Ovary (tissue), 10 donors: ENCODE measurements at places on chromosomes 1 and 21. TPM values are rescaled to one million over a fixed set of nuclear protein-coding genes. Genes with fewer than 3 reads are reported as not detected.

CELF3 gene
- total RNA-seq, result not detected

DNA sequence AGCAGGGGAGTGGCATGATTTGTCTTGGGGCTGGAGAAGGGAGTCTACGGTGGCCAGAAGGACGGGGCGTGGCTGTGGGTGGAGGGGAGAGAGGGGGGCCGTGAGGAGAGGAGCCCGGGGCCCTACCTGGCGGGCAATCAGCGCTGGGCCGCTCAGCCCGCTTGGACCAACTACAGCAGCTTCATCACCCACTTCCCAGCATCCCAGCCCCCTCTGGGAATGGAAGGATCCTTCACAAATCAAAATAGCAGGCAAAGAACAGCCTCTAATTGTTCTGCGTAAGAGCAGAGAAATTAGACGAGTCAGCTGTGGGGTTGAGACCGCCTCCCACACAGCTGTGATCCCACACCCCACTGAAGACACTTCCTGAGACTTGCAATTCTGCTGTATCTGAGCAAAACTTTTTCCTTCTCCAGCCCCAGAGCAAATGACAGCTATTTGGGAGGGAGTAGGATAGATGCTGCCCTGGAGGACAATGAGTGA lies 43.5 kb downstream of the OPRD1 start:
- no peaks in the 10 kb centered on the region for H3K27me3 ChIP-seq
- no peak overlapping the region for H3K27ac ChIP-seq
- no peak for DNase-seq

HSD11B1 gene
- 98.8 TPM for total RNA-seq

ICOSLG gene
- total RNA-seq, result 1.6 TPM

DNA sequence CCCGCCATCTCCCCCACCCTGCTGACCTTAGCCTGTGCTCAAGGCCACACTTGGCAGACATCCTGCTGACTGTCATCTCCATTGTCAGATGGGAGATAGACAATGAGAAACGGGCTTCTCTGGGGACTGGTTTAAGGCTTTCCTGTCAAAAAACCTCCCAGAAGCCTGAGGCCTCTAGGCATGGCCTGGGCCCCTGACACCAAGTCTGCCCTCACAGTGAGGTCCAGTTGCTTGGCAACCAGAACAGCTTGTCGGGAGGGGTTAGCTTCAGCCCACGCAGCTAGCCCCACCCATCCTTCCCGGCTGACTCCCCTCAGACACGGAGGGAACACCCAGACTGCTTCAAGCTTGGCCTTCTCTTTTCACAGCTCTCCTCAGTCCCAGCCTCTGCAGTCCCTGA lies 11.0 kb downstream of the PLEKHA6 start:
- H3K27me3 ChIP-seq, result no peaks in the 10 kb centered on the region
- peaks cover 15% of the 10 kb centered on the region for H3K4me1 ChIP-seq
- H3K36me3 ChIP-seq, result no peaks in the 10 kb centered on the region
- DNase-seq, result peak; percentile 90

DNA sequence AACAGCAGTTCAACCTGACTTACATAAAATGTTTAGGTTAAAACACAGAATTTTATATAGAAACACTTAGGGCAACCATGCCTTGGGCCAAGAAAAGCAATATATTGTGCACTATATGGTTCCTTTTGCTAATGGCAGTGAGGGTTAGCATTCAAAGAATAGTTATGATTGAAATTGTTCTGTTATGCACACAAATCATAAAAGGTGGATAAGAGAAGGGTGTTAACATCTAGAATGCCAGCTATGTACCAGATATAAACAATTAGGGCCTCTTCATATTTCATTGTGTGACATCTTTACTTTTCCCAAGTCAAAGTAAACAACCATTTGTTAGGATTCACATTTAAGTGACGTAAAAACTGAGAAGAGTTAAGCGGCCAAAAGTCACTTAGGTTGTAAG lies 308.0 kb upstream of the B3GALT2 start:
- no peak overlapping the region for H3K27ac ChIP-seq
- no peak overlapping the region for H3K4me3 ChIP-seq
- no peaks in the 10 kb centered on the region for H3K4me1 ChIP-seq
- H3K27me3 ChIP-seq, result no peaks in the 10 kb centered on the region
- no peak for DNase-seq
- no peaks in the 10 kb centered on the region for H3K36me3 ChIP-seq

DNA sequence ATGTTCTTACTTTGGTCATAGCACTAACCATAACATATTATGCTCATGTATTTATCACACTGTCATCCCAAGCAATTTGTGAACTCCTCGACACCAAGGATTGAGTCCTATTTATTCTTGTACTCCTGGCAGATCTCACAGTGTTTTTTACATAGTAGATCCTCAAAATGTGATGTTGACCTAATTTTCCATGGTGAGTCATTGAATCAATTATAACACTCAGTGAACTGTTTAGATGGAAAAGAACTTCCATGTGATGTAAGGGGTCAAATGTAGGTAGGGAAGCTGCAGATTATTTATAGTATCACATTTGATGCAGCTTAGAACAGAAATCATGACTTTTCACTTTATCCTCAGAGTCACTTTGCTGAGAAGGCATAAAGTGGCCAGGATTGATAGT lies 281.9 kb upstream of the ADAMTS5 start:
- no peak for DNase-seq
- H3K36me3 ChIP-seq, result no peaks in the 10 kb centered on the region
- no peak overlapping the region for H3K4me3 ChIP-seq

DNA sequence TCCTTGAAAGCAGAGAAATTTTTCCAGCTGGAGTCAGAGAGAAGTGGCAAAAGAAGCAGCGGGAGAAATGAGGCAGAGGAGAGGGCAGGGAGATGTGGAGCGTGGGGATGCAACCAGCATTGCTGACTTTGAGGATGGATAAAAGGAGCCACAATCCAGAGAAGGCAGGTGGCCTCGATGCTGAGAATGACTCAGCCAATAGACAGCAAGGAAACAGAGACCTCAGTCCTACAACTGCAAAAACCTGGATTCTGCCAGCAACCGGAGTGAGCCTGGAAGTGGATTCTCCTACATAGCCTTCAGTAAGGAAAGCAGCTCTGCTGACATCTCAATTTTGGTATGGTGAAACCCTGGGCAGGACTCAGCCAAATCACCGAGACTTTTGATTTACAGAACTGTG lies 128.9 kb upstream of the ATP1B1 start:
- H3K4me1 ChIP-seq, result peaks cover 3% of the 10 kb centered on the region
- no peak overlapping the region for H3K27ac ChIP-seq
- H3K36me3 ChIP-seq, result no peaks in the 10 kb centered on the region
- no peaks in the 10 kb centered on the region for H3K27me3 ChIP-seq
- no peak for DNase-seq

- H3K36me3 ChIP-seq, result no peaks in the 10 kb centered on the region
- H3K27ac ChIP-seq, result no peak overlapping the region
- DNase-seq, result no peak
- no peaks in the 10 kb centered on the region for H3K4me1 ChIP-seq
- H3K4me3 ChIP-seq, result no peak overlapping the region
- no peaks in the 10 kb centered on the region for H3K27me3 ChIP-seq
Observed at GRCh38 chr1:207628776-207629175, 16.2 kb upstream of the CR1L start.

PIGC gene
- 25.1 TPM for total RNA-seq

GRCh38 chr1:14590411-14591180 lies 7.9 kb upstream of the KAZN start:
- no peak for DNase-seq
- H3K27me3 ChIP-seq, result no peaks in the 10 kb centered on the region
- H3K4me1 ChIP-seq, result no peaks in the 10 kb centered on the region
- H3K4me3 ChIP-seq, result no peak overlapping the region
- no peaks in the 10 kb centered on the region for H3K36me3 ChIP-seq

PGBD5 gene
- 2.6 TPM for total RNA-seq

- H3K4me1 ChIP-seq, result peaks cover 7% of the 10 kb centered on the region
- no peaks in the 10 kb centered on the region for H3K36me3 ChIP-seq
- no peak overlapping the region for H3K27ac ChIP-seq
- H3K27me3 ChIP-seq, result no peaks in the 10 kb centered on the region
Observed at GRCh38 chr1:39688706-39689105, 2.5 kb downstream of the HPCAL4 start.

CR1L gene
- total RNA-seq, result 0.92 TPM

DNA sequence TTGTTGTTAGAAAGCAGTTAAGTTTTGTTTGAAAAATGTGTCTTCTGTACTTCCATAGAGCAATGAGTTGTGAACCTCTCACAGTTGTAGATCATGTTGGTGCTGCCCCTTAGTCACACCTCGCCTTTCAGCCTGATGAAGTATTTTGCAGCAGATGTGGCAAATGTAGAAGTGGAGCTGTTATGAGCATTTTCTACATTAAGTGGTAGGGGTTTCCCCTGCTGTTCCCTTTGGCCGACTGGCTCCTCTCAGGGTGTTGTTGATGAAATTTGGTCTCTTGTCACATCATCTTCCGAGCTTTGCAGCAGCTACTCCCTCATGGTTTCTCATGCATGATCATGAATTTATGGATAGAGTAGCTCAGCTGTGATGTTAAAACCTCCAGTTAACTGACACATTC lies 33.6 kb upstream of the DENND1B start:
- DNase-seq, result no peak
- no peak overlapping the region for H3K27ac ChIP-seq
- no peaks in the 10 kb centered on the region for H3K36me3 ChIP-seq
- no peak overlapping the region for H3K4me3 ChIP-seq
- no peaks in the 10 kb centered on the region for H3K27me3 ChIP-seq

DNA sequence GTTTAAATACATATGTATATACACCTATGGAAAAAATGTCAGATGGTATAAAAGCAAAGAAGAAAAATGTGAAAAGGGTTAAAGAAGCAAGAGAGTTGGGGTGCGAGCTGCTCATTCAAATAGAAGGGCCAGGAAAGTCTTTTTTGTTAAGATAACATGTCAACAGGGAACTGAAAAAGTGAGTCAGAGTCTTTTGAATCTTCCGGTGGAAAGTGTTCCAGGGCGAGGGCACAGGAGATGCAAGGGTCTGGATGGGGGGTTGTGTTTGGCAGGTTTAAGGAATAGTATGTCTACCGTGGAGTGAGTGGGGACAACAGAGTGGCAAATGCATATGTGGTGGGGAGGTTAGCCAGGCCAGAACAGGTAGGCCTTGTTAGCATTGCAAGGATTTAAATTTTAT lies 22.2 kb upstream of the GNG12 start:
- peaks cover 7% of the 10 kb centered on the region for H3K4me1 ChIP-seq
- no peaks in the 10 kb centered on the region for H3K36me3 ChIP-seq
- no peak overlapping the region for H3K4me3 ChIP-seq

GRCh38 chr1:201362906-201363305 lies 14.6 kb downstream of the TNNT2 start:
- no peak for DNase-seq
- no peak overlapping the region for H3K27ac ChIP-seq
- H3K4me1 ChIP-seq, result no peaks in the 10 kb centered on the region
- H3K27me3 ChIP-seq, result no peaks in the 10 kb centered on the region
- no peaks in the 10 kb centered on the region for H3K36me3 ChIP-seq
- no peak overlapping the region for H3K4me3 ChIP-seq
